Stimulated activated CD4-positive, alpha-beta T cell treated with anti-CD3 and anti-CD28 coated beads, TNF-alpha, amount 100 ng/mL, for 48 hours (primary cell): ENCODE measurements at places on chromosomes 12 and 14.

GRCh38 chr14:90440021-90440451 is 43.2 kb downstream of the CALM1 start:
- no peak for DNase-seq

- DNase-seq: no peak
Measured at GRCh38 chr14:85400678-85401077, 129.3 kb upstream of the FLRT2 start.

GRCh38 chr14:21041676-21042433 is at the start of gene RNASE7:
Gene RNASE7, plus strand, starts transcription at chr14:21042362. Its CDS starts 631 bp downstream, at chr14:21042993.
- no peak for DNase-seq

- no peak for DNase-seq
Measured at GRCh38 chr14:36655963-36656686, 5.5 kb upstream of the PAX9 start.

DNA sequence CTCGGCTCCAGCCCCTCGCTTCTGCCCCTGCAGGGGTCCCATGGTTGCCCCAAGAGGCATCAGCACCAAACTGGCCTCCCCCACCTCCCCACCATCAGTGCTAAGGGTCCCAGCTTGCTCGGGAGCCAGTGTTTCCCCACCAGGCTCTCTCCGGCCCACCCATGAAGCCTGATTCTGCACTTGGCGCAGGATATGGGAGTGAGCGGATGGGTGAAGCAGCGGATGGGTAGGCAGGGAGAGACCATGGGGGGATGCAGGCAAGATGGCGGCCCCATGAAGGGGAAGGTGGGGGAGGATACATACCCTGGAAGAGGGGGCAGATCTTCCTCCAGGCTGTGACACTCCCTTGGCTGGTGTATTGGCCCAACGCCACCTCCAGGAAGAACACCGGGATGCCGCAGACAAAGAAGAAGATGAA is 9.7 kb downstream of the SLC6A12 start:
- DNase-seq: no peak

GRCh38 chr14:104694991-104695659 is 5.7 kb downstream of the INF2 start:
- no peak for DNase-seq

DNA sequence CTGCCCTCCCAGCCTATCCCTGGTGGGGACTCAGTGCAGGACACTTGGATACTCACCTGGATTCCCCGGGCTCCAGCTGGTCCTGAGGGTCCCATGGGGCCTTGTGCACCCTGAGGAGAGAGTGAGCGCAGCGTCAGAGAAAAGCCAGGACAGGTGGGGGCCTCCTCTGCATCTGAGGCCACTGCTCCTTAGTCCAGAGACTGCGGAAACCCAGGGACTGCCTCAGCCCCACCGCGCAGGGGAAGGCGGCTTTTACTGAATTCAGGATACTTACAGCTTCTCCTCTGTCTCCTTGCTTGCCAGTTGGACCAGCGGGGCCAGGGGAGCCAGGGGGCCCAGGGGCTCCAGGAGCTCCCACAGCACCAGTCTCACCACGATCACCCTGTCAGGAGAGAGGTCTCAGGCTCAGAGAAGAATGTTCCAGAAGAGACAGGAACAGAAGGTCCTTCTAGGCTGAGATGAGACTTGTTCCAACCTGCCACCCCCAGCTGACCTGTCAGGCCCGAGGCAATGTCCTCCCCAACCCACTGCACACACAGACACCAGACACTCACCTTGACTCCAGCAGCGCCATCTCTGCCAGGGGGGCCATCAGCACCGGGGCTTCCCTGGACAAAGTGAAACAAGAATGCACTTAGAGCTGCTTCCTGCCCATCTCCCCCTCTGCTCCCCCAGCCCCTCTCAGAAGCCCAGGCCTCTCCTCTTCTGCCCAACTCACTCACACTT is 13.8 kb downstream of the TMEM106C start:
- DNase-seq: no peak

DNA sequence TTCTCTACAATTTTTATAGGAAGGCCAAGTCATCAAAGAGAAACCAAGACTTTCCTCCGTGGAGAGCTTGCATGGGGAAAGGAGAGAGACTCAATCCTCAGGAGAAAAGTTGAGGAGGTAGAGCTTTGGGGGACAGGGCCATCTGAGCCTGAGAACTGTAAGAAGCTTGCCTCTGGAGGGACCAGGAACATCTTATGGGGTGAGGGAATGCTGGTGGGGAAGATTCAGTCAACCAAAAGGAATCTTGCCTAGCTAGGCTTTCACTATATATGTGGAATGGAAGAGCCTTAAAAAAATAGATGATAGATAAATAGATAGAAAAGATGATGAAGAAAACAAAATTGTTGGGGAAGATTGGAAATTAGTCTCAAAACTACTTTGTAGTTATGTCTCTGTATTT is 63.5 kb downstream of the DYRK2 start:
- no peak for DNase-seq

GRCh38 chr12:113365639-113366395 is 7.4 kb downstream of the PLBD2 start:
- no peak for DNase-seq

- DNase-seq: no peak
Measured at GRCh38 chr12:30515351-30515750, 180.3 kb downstream of the IPO8 start.

- DNase-seq: no peak
Measured at GRCh38 chr14:34051966-34052657, 101.2 kb upstream of the EGLN3 start.

GRCh38 chr14:29893989-29894388 is 33.7 kb downstream of the PRKD1 start:
- no peak for DNase-seq

- DNase-seq: no peak
Measured at GRCh38 chr14:56199095-56199981, 81.1 kb downstream of the PELI2 start.

DNA sequence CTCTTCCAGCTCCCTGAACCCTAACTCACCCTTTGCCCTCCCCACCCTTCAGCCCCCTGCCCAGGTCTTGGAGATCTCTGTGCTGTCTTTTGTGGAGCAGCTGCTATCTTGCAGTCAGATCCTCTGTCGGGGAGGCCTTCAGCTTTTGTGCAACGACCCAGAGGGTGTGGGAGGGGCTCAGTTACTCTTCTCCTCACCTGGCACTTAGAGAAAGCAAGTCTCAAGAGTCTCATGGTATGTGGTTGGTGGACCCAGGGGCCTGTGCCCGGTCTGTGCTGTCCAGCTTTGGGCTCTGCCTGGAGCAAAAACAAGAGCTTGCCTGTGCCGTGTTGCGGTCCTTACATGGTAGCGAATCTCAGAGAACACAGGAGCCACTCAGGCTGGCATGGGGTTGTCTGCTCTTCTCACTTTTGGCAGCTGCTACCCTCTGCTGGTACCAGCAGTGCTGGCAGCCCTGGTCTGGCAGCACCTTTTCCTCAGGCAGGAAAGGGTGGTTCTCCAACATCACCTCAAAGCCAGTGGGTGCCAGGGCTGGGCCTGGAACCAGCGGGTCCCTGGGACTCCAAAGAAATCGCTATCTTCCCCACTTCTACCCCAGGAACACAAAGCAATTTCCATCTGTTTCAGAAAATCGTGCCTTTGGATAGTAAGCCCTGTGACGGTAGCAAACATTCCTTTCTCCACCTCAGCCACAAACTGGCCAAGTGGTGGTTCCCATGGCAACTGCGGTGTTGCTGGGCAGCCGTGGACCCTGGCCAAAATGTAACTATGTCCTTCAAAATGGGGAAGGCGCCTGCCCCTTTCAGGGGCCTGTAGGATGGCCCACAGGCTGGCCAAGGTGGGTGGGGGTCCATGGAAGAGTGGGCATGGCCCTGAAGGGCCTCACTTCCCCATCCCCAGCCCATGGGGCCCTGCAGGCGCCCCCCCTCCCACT is 90.0 kb downstream of the RIN3 start:
- DNase-seq: no peak

DNA sequence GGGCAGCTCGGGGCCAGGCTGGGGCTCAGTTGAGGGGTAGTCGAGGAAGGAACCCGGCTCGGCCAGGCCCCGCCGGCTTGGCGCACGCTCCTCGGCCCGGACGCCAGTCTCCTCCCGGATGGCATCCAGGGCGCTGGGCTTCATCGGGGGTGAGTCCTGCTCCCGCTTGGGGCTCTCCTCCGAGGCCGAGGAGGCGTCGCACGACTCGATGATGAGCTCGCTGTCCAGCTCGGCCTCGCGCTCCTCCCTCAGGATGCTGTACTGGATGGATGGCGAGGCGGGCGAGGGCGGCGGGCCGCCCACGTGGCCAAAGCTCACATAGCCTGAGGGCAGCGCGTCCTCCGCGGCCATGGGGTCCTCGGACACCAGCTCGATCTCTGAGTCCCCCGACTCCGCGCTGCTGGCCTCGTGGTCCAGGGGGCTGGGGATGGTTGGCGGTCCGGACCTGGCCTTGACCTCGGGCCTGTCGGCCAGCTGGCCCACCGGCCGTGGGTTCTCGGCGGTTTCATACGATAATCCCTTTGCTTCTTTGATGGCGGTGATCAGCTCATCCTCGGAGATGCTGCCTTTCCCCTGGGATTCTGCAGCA is 143.4 kb downstream of the RTN1 start:
- DNase-seq: no peak

DNA sequence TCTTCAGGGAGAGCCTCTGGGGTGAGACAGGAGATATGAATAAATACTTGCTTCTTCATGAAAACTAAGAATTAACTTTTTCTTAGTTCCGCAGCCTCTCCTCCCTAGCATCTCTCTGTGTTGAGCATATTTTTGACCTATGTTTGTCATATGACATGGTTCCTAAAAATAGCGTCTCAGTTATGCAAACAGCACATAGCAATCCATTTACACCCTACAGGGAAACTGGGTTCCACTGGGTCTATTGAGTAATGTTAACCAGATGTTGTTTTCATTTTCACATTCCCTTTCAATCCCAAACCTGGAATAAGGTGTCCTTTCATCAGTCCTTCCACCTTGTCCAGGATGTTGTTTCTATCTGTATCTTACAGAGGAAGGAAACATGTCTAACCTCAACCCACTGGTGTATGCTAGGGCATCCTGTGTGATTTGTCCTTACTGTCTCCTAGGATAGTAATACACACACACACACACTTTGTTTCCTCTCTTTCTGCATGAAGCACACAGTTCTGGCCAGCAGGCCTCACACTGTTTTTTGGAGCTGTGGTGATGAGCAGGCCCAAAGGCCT is 1543.5 kb downstream of the AACS start:
- DNase-seq: no peak

DNA sequence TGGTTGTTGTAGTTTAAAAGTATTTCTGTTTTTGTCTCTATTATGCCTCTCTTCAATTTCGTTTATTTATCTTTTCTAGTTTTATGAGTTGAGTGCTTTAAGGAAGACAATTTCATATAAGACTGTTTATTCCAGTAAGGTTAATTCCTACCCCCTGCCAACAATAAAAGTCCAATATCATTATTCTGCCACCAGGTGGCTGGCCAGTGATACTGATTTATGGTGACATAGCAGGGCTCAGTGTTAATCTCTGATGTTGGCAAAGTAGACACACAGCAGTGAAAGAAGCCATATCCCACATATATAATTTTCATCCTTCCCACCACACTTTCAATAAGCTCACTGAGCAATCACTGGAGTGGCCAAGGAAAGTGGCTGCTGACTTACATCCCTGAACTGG is 69.0 kb upstream of the BMP4 start:
- DNase-seq: no peak

GRCh38 chr12:103909811-103910210 is 20.4 kb upstream of the HSP90B1 start:
- no peak for DNase-seq

- DNase-seq: no peak
Measured at GRCh38 chr12:119292893-119293630, 41.5 kb upstream of the CCDC60 start.

DNA sequence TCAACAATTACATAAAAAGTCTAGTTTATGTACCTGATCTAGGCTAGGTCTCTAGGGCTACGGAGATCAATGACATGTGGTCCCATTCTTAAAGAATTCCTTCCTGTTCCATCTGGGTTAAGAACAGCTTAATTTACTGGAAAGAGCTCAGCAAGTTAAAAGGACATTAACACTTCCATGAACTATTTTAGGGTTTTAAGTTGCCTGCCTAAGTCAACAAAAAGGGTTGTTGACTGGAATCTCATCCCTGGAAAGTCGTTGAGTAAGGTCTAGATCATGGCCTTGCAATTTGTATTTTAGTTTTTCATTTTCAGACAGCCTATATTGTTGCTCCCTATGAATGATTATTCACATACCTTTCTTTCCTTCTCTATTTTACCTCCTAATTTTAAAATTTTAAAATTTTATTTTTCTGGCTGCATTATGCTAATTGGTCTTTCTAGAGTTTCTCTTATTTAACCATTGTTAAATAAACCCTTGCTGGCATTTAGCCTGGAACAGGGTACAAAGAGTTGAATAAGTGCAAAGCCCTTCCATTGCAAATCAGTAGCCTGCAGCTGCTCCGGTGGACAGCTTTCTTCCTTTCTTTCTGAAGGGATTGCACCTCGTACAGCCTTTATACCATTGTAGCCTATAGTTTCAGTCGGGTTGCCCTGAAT is 66.3 kb downstream of the VRK1 start:
- DNase-seq: no peak

- DNase-seq: no peak
Measured at GRCh38 chr12:6123258-6123657, 1.2 kb downstream of the VWF start.

DNA sequence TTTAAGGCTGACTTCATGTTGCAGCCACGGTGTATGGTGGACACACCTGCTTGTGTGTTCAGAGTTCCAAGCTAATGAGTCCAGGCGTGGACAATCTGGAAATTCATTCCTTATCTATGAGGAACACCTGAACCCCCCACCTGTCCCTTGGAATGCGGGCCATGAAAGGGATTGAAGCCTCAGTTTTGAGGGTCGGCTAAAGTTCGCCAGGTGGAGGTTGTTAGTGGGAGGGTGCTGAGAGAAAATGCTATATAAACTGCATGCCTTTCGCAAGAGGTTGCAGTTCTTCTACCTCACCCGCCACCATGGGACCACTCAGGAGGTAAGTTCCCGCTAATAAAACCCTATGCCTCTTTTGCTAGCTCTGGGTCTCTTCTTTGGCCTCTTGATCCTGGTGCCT is 348.0 kb downstream of the BCL11B start:
- DNase-seq: no peak

GRCh38 chr12:109352184-109352583 is 4.5 kb downstream of the MYO1H start:
- DNase-seq: no peak

DNA sequence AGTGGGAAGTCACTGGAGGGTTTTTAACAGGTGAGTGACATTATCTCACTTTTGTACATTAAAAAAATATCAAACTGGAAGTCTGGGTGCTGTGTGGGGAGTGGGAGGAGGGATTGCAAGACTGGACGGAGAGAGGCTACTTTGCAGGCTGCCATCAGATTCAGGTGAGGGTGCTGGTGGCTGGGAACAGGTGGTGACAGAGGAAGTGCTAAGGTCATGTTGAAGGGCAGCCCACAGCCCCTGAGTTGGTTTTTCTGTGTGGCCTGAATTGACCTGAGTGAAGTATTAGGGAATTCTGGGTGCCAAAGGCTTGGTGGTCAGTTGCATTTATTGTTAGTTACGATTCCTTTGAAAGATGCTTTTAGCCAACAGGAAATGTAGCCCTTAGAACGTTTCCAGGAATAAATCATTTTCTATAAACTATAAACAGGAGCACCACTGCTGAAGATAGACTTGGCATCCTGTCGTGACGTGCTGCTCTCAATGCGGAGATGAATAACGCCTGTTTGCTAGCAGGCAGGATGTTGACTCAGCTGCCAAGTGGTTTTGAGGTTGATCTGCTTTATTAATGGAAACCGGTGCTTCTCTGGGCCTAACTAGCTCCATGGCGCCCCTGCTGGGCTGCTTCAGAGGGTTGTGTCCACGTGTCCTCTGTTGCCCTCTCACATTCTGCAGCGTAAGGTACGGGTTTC is 707.5 kb upstream of the TMEM132C start:
- DNase-seq: peak; percentile 70
